ENCODE measurements at places on chromosomes 16 and 17.

DNA sequence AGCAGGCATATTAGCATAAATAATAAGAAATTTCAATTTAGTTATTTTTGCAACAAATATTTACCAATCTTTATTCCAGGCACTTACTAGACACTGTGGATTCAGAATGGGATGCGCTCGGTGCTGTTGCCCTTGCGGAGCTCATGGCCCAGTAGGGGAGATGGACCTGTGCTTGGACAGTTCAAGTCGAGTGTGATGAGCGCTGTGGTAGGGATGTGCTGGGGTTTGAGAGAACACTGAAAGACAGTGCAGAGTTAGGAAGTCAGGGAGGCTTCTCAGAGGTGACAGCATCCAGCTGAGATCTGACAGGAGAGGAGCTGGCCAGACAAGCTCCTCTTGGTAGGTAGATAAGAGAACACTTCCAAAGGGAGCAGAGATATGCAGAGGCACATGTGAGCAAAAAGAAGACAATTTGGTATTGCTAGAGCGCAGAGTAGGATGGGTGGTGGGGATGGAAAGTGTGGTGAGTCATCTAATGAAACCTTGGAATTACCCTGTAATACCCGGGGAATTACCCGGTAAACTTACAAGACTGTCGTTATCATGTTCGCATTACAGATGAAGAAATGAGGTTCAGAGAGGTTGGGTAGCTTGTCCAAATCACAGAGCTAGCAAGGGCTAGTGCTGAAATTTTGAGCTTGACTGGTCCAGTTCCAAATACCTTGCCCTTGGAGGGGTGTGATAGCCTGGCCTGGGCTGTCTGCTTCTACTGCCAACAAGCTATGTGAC is 298.1 kb upstream of the N4BP1 start:
- no peak for DNase-seq

DNA sequence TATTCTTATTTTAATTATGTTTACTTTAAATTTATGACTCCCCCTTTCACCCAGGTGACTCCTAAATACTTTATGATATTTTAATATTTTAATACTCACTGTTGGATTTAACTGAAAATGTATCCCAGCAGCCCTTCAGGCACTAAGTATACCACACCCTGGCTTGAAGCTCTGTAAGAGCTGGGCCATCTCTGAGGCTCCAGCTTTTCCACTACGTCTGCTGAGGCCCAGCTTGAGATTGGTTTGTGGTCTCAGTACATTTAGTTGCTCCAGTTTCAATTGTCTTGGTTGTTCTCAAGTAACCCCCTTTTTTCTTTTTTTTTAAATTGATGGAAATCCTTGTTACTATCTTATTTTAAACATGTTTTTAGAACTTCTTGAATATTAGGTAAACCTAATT is 27.0 kb upstream of the CAPNS2 start:
- DNase-seq, result no peak

- no peak for DNase-seq
Measured at GRCh38 chr16:71847096-71847495, 1.3 kb downstream of the ATXN1L start.

- DNase-seq, result no peak
Measured at GRCh38 chr16:57759541-57760356, 24.2 kb downstream of the KATNB1 start.

- no peak for DNase-seq
Measured at GRCh38 chr17:48637323-48638260, 11.4 kb upstream of the HOXB9 start.

DNA sequence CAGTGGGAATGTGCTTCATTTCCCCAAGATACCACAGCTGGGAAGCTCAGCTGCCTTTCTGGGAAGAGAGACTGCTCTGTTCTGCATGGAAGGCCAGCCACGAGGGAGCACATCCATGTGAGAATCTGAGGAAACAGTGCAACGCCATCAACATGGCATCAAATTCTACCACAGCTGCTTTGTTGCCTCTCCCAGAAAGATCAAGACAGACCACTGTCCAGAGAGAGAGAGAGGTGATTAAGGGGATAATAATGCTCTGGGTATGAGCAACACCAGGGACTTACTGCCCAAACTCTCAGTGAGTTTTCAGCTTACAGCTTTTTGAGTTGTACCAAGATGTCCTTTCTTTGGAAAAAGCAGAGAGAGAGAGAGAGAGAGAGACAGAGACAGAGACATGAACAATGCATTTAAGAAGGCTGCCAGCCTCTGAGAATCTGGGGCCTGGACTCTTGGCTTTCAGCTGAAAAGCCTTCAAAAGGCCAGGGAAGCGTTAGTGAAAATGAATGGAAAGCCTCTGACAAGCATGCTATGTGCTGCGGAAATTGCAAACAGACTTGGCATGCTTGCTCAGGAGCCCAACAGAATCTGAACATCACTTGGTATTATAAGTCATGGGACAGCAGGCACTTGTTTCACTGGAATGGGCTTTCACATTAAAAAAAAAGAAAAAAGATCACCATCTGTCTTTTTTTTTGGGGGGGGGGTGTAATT is 223.1 kb downstream of the MAP2K6 start:
- DNase-seq, result no peak

- DNase-seq, result no peak
Measured at GRCh38 chr17:7515911-7516610, 31.9 kb downstream of the POLR2A start.

DNA sequence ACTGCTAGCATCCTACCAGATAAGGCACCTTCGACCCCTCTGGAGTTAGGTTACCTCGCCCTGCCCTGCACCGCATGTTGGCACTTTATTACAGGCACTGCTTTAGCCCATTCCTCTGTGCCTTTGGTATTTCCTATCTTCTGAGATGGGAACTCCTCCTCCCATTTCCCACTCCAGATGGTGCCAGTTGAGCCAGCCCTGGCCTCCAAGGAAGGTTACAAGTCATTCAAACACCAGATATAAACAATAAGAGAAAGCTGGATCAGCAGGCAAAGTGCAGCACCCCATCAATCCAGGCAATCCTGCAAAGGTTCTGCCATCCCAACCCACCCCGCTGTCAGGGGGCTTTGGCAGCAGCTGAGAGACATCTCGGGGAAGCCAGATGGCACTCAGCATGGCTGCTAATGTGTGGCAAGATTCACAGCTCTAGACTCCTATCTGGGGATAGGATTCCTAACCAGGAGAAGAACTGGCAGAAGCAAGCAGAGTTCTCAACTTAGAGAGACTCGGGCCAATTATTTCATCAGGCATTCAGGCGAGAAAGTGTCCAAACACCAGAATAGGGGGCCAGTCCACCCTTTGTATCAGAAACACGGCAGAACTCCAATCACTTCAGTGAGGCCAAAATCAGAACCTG is 113.0 kb downstream of the COPRS start:
- no peak for DNase-seq

DNA sequence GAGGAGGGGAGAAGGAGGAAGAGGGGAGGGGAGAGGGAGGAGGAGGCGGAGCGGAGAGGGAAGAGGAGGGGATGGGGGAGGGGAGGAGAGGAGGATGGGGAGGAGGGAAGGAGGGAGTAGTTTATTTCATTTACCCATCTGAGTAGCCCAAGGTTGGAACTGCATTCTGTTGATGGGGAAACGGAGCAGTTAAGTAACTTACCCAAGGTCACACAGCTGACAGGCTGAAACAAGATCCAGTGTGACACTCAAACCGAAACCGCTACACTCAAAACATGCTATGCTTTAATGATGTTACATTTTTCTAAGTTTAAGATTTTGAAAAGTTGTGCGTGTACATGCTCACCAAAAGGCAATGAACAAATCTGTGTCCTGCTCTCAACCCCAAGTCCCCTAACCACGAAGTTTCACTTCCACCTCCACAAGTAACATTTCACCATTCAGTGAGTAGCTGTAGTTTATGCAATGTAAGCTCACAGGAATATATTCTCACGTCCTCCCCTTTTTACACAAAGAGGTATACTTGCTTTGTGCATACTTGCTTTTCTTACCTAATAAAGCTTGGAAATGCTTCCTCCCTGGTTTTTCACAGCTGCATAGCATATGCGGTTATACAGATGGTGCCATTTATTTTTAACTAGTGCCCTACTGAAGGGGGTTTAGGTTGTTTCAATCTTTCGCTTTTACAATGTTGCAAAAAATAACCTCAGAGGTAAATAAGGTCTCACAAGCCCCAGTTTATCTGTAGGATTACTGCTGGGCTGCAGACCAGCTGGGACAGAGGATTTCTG is 275.3 kb downstream of the PARN start:
- DNase-seq, result no peak

Measured in stimulated activated CD8-positive, alpha-beta memory T cell treated with anti-CD3 and anti-CD28 coated beads, Interleukin-4, amount 100 ng/mL, for 4 hours (primary cell).